ENCODE measurements at places on chromosomes 7 and 10. TPM values are rescaled to one million over a fixed set of nuclear protein-coding genes. Genes with fewer than 3 reads are reported as not detected.

DNA sequence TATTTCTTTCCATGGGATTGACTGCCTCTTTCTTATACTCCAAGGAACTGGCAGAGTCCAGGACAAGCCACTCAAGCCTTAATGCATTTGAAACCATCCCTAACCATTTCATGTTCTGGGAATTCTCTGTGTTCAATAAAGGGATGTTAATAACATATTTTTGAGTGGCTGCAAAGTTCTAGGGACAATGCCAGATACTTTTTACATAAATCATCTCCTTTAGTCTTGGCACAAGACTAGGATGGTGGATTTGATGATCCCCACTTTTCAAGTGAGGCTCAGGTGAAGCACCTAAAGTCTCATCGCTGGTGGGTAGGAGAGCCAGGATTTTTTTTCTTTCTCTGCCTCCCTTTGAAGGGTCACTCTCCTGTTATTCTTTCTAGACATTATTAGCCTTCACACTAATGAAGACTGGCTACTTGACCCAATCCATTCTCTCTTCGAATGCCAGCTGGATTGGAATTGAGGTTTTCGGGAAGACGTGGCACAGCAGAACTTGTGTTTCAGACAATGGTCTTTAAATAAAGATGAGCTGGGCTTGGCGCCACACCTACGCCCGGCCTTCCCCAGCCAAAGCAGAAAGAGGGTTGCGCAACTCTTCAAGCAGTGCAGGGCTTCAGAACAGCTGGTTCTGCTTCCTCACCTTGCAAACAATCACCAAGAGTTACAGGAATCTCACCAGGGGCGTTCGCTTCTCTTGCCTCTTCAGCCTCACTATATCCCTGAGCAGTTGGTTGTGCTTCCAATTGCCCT is 73.8 kb upstream of the BMPER start:
- H3K4me1 ChIP-seq = no peaks in the 10 kb centered on the region
- no peaks in the 10 kb centered on the region for H3K36me3 ChIP-seq
- no peak overlapping the region for H3K4me3 ChIP-seq
- DNase-seq = no peak
- no peak overlapping the region for H3K27ac ChIP-seq

DNA sequence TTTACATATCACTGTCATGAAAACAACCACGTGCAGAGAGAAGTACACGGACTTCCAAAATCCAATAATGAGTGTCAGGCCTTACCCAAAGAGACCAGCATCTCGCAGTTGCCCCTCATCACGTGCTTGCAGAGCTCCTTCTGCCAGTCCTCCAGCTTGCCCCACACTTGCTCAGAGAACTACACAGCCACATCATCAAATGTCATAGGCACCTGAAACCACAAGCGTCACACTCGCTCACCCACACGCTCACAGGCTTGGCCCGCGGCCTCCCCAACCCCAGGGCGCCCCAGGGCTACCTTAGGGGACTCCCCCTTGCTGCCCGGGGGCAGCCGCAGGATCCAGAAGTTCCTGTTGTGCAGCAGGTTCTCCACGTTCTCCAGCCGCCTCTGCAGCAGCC is 123.4 kb upstream of the ZNF746 start:
- no peak for DNase-seq
- no peak overlapping the region for H3K27ac ChIP-seq
- H3K36me3 ChIP-seq = peaks cover 36% of the 10 kb centered on the region

Gene OR13A1
- not detected for total RNA-seq

GRCh38 chr7:134527979-134528371 is 608 bp downstream of the AKR1B10 start:
- H3K4me1 ChIP-seq = peaks cover 5% of the 10 kb centered on the region
- H3K4me3 ChIP-seq = no peak overlapping the region
- H3K36me3 ChIP-seq = peaks cover 2% of the 10 kb centered on the region

Gene CFTR
- not detected for total RNA-seq

Gene SUV39H2
- total RNA-seq = 9.8 TPM

GRCh38 chr7:85055906-85056305 is 130.9 kb downstream of the SEMA3D start:
- H3K4me3 ChIP-seq = no peak overlapping the region
- H3K27me3 ChIP-seq = no peaks in the 10 kb centered on the region
- H3K4me1 ChIP-seq = peaks cover 18% of the 10 kb centered on the region
- no peak for DNase-seq
- no peaks in the 10 kb centered on the region for H3K36me3 ChIP-seq
- no peak overlapping the region for H3K27ac ChIP-seq

Gene MKX
- total RNA-seq = 20.5 TPM

DNA sequence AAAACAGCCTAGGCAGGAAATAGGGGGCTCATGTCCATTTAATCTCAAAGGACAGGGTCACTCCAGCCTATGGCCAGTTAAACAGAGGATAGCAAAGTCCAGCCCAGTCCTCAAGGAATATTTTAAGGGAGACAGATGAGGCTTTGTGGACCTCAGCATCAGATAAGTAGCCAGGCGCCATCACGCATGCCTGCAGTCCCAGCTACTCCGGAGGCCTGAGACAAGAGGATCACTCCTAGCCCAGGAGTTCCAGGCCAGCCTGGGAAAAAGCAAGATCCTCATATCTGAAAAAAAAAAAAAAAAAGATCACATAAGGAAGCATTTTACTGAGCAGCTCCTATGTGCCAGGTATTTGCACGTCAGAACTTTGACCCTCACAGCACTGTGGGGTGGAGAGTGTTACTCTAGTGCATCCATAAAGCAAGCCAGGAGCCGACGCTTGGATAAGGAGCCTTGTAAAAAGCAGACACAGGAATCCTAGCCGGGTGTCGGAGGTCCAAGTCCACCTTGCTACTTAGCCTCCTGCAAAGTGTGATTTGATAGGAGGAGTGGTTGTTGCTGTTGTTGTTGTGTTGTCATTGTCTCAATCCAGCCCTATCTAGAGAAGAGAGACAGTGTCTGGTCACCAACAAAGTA is 61.8 kb upstream of the DOCK1 start:
- DNase-seq = peak; percentile 51
- H3K27me3 ChIP-seq = peaks cover 3% of the 10 kb centered on the region
- H3K4me3 ChIP-seq = no peak overlapping the region
- H3K36me3 ChIP-seq = no peaks in the 10 kb centered on the region
- no peak overlapping the region for H3K27ac ChIP-seq
- H3K4me1 ChIP-seq = peaks cover 6% of the 10 kb centered on the region

DNA sequence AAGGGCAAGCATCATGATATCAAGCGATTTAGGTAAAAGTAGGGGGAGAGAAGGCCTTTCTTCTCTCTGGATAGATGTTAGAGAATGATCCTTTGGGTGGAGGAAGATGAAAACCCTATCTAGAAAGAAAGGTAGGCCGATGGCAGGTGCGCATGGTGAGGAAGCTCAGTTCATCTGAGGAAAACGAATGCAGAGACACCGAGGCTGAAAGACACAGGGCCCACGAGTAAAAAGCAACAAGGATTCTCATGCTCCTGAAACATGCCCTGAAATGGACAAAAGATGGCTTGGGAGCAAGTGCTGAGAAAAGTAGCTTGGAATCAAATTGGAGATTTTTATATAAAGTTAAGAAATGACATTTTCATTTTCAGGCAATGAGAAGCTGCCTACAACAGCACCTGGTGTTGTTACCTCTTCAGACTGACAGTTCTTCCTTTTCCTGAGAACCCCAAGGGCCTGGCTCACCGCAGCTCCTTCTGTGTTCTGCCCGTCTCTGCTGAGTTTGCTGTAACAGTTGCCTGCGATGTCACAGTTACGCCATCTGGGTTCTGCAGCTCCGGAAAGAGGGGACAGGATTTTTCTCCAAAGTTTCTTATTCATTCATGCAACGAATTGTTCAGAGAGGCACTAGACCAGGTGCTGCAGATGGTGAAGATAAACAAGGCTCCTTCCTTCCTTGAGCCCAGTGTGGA is 402.0 kb upstream of the KLF6 start:
- no peaks in the 10 kb centered on the region for H3K27me3 ChIP-seq
- no peak for DNase-seq
- H3K4me3 ChIP-seq = no peak overlapping the region
- H3K4me1 ChIP-seq = peaks cover 13% of the 10 kb centered on the region
- H3K36me3 ChIP-seq = peaks cover 4% of the 10 kb centered on the region
- H3K27ac ChIP-seq = no peak overlapping the region

DNA sequence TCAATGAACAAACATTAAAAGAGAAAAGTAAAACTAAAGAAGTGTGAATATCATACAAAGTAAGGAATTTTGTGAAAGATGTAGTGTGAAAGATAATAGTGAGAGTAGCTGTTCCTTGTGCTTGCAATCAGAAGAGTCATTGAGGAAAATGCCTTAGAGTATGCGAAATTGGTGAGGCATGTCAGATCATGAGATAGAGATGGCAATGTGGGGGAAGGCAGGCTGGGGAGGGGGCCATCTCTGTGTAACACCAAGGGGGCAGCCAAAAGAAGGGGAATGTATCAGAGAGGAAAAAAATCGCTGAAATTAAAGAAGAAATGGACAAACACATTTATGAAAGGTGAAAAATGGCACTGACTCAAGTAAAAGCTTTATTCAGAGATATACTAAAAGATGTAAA is 19.6 kb upstream of the PRKAR2B start:
- DNase-seq = no peak
- peaks cover 5% of the 10 kb centered on the region for H3K27me3 ChIP-seq
- H3K4me1 ChIP-seq = peaks cover 4% of the 10 kb centered on the region
- no peak overlapping the region for H3K27ac ChIP-seq

- no peaks in the 10 kb centered on the region for H3K27me3 ChIP-seq
- H3K4me1 ChIP-seq = peaks cover 57% of the 10 kb centered on the region
- H3K27ac ChIP-seq = no peak overlapping the region
- no peak overlapping the region for H3K4me3 ChIP-seq
These were observed 33.3 kb downstream of the CTBP2 start for GRCh38 chr10:125127110-125127509.

DNA sequence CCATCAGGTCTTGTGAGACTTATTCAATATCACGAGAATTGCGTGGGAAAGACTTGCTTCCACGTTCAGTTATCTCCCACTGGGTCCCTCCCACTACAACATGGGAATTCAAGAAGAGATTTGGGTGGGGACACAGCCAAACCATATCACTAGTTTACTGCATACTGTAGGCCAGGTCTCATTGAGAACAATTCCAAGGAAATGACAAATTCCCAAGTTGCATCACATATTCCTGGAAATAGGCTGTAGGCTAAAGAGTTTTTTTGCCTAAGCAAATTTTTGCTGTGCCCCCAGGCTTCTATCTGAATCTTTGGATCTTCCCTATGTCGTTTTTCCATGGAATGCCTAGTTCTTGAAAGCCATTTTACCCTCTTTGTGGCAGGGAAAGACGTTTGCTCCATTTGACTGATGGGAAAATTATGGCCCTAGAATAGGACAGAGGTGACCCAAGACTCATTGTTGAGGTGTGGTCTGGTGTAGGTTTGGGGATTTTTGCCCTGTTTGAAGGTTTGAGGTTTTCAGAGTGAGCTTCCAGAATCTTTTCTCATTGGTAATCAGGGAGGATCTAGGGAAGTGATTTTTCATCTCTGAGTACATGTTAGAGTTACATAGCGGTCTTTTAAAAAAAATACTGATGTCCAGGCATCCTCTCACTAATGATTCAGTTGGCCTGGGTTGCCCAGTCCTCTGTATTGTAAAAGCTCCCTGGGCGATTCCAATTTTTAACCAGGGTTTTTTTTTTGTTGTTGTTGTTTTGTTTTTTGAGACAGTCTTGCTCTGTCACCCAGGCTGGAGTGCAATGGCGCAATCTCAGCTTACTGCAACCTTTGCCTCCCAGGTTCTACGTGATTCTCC is 44.4 kb downstream of the TACR2 start:
- no peaks in the 10 kb centered on the region for H3K4me1 ChIP-seq

Gene GPR85
- 0.10 TPM for total RNA-seq

DNA sequence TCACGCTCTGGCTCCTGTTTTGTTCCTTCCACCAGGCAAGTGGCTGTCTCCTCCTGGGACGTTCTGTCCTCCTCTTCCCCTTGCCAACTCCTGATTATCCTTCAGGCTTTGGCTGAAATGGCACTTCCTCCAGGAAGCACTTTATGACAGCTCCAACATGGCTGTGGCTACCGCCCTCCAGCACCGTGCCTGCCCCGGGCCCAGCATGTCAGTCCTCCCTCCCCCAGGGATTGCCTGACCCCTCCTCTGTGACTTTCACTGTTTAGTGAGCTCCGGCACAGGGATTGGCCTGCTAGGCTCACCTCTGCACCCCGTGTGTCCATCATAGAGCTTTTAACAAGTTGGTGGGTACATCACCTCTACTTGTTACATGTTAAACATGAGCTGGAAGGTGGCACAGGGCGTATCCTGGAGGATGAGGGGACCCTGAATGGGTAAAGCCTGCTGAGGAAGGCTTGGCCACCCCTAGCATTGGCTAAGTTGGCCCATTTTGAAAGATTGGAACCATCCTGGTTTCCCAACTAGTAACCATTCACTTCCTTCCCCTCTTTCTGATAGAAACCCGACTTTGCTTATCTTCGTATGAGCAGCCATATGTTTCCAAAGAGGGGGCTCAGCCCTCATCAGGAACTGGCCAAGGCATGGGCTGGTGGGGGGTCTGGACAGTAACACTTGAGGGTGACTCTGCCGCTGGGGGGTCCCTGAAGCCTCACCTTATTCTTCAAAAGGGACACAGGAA is 10.5 kb upstream of the ADAMTS14 start:
- H3K4me1 ChIP-seq = peaks cover 30% of the 10 kb centered on the region
- DNase-seq = no peak
- H3K36me3 ChIP-seq = no peaks in the 10 kb centered on the region

Gene ITGB8
- total RNA-seq = 1.5 TPM

DNA sequence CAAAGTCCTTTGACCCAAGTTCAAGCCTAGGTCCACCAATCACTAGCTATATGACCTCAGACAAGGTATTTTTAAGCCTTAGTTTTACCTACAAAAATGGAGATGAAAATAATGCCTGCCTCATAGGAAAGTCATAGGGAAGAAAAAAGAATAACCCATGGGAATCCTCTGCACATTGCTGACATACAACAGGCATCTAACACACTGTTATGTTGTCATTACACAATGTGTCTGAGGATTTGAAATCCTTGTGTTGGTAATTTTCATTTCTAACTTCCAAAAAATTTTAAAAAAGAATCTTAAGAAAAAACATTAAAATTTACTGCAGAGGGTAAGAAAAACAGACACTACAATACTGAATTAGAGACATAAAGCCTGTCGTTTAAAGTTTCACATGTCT is 5.7 kb downstream of the ANK3 start:
- H3K4me1 ChIP-seq = peaks cover 30% of the 10 kb centered on the region
- no peaks in the 10 kb centered on the region for H3K27me3 ChIP-seq
- DNase-seq = no peak
- no peaks in the 10 kb centered on the region for H3K36me3 ChIP-seq

Gene ANKRD61
- not detected for total RNA-seq

Gene ENTPD1
- total RNA-seq = 1.2 TPM

- peaks cover 21% of the 10 kb centered on the region for H3K4me1 ChIP-seq
- H3K27ac ChIP-seq = peak overlapping the region; percentile 71
- peaks cover 24% of the 10 kb centered on the region for H3K36me3 ChIP-seq
- H3K27me3 ChIP-seq = no peaks in the 10 kb centered on the region
- no peak overlapping the region for H3K4me3 ChIP-seq
These were observed 106.0 kb downstream of the CYTH3 start for GRCh38 chr7:6166443-6166891.

- no peaks in the 10 kb centered on the region for H3K27me3 ChIP-seq
- peak overlapping the region; percentile 5 for H3K27ac ChIP-seq
- H3K36me3 ChIP-seq = peaks cover 51% of the 10 kb centered on the region
- DNase-seq = no peak
- H3K4me1 ChIP-seq = peaks cover 6% of the 10 kb centered on the region
These were observed 15.2 kb downstream of the OAT start for GRCh38 chr10:124403548-124403947.

Gene NEUROD6
- total RNA-seq = not detected

- no peaks in the 10 kb centered on the region for H3K36me3 ChIP-seq
- H3K4me1 ChIP-seq = peaks cover 32% of the 10 kb centered on the region
- no peak overlapping the region for H3K27ac ChIP-seq
- no peaks in the 10 kb centered on the region for H3K27me3 ChIP-seq
- DNase-seq = no peak
- no peak overlapping the region for H3K4me3 ChIP-seq
These were observed 76.9 kb upstream of the ANK3 start for GRCh38 chr10:60466267-60467201.
